Ascending aorta (tissue), 2 donors: ENCODE measurements at places on chromosomes 16 and 17. TPM values are rescaled to one million over a fixed set of nuclear protein-coding genes. Genes with fewer than 3 reads are reported as not detected.

GRCh38 chr16:70612931-70613330 is 33.4 kb upstream of the IL34 start:
- DNase-seq, result no peak

GRCh38 chr17:82222816-82223215 is 6.0 kb upstream of the SLC16A3 start:
- no peak for DNase-seq

The CARHSP1 gene
- total RNA-seq, result 151 TPM

The SLC5A11 gene
- not detected for total RNA-seq
